ENCODE measurements at places on chromosomes 11 and 22.

- no peak for DNase-seq
Measured at GRCh38 chr11:110919241-110919922, 207.1 kb upstream of the ARHGAP20 start.

DNA sequence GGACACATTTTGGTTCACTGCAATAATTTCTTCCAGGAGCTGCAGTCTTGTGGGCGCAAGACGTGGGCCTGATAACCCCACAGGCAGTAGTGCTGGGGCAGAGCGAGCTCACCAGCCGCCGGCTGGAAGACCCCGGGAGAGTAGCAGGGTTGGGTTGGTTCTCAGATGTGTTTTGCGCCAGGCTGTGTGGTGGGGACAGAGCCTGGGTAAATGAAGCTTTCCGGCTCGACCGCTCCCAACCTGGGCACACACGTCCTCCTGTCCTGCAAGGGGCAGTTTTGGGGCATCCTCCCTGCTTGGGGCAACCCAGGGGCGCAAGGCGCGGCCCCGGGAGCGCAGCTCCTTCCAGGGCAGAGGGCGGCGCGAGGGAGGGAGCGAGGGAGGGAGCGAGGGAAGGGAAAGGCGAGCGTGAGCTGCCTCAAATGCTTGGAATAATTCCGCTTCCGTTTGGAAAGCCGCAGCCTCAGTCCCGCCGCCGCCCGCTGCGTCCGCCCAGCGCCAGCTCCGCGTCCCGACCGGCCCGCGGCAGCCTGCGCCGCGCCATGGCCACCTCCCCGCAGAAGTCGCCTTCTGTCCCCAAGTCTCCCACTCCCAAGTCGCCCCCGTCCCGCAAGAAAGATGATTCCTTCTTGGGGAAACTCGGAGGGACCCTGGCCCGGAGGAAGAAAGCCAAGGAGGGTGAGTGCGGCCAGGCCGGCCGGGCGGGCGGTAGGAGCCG, at the start of gene PARVA:
Gene PARVA, plus strand, starts transcription at position 466 of the 718 bp plus-strand sequence. Its CDS starts 77 bp downstream, at position 543.
- DNase-seq = no peak

- no peak for DNase-seq
Measured at GRCh38 chr11:116792869-116793771, 1.4 kb upstream of the APOA5 start.

GRCh38 chr22:25928038-25928437, 186.1 kb downstream of the MYO18B start:
- no peak for DNase-seq

DNA sequence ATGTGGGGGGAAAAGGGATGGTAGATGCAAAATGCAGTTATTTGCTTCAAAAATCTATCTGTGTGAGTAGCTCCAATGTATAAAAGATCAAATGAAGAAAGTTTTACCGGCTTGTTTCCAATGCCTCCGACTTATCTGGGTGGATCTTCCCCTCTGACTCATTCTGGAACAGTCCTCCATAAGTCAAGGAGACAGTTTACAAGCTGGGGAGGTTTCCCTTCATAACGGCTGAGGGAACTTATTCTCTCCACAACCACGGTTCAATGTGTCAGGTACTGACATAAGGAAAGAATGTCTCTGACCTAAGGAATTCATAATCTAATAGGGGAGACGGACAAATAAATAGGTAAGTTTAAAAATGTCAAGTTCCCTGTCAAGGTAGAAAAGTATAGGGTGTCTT, 49.7 kb upstream of the BIRC3 start:
- no peak for DNase-seq

DNA sequence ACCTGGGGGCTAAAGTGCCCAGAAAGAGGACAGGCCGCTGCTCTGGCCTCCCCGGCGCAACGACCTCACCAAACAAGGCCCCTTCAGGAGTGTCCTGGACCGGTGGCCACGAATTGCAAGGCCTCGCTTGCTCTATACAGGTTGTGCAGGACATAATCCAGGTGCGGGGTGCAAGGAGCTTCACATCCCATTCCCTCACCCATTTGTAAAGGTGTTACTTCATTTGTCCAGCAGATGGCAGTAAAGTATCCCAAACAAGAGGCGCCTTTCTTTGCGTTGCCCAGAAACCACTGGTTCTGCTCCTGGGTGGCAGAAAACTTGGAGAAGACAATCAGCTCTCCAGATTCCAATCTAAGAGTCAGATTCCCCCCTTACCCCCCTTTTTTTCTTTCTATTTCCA, 35.9 kb upstream of the PRDM11 start:
- DNase-seq = no peak

GRCh38 chr11:44748606-44749005, 21.8 kb downstream of the TSPAN18 start:
- no peak for DNase-seq

- no peak for DNase-seq
Measured at GRCh38 chr11:57729479-57729878, 11.8 kb upstream of the SELENOH start.

DNA sequence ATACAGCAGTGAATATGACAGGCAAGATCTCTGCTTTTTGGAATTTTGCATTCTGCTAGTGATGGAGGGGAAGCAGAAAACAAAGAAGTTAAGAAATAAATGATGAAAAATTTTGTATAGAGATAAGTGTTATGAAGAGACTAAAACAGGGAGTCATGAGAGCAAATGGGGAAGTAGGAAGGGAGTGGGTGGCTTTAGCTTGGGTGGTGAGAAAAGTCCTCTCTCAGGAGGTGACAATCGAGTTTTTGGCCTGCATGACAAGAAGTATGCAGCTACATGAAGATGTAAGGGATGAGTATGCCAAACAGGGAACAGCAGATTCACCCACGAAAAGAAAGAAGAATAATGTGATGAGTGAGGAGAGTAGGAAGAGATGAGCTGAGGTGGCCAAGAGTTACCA, 80.7 kb upstream of the MPPED2 start:
- no peak for DNase-seq

- no peak for DNase-seq
Measured at GRCh38 chr11:107468596-107468995, 11.0 kb upstream of the CWF19L2 start.

GRCh38 chr22:37484480-37485394, 1.4 kb downstream of the MFNG start:
- DNase-seq = peak; percentile 50

- no peak for DNase-seq
Measured at GRCh38 chr11:127275774-127276173, 275.2 kb upstream of the KIRREL3 start.

- DNase-seq = no peak
Measured at GRCh38 chr22:40247976-40248375, 70.3 kb downstream of the TNRC6B start.

GRCh38 chr11:97965849-97966646, 1054.7 kb upstream of the CNTN5 start:
- no peak for DNase-seq

DNA sequence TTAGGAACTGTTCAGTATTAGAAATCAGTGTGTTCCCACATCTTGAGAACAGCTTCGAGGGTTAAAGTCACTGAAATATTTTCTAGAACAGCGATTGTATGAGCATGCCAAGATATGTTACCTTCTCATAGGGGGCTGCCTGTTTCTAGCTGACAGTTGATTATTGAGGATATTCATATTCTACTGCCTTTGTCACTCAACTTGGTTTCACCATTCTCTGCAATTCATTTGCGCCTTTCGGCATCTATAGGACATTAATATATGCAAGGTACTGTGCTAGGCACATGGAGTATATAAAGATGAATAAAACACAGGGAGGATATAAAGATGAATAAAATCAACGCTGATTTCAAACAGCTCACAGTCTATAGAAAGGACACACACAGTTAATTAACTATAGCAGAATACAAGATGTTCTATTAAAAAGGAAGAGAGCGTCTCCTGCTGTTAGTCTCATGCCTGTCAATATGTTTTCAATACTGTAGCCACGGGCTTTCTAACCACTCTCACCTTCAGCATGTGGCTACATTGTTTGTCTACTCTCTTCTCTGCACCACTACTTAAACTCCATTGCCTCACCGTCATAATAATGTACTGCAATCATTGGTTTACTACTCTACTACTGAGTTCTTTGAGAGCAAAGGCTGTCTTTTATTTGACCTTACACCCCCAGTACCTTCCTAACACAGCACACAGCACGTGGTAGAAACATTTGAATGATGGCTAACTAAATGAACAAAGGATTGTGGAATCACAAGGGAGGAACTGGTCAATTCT, 81.9 kb downstream of the RAB30 start:
- DNase-seq = no peak

DNA sequence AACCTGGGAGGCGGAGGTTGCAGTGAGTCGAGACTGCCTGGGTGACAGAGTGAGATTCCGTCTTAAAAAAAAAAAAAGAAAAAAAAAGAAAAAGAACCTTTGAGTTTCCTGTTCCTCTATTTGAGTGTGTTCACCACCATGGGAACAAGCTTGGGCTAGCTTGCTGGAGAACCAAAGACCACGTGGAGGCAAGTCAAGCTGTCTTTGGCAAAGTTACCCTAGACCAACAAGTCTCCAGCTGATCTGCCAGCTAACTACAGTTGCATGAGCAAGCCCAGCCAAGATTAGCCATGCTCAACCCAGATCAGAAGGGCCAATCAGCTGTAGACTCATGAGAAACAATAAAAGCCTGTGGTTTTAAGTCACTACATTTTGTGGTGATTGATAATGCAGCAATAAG, 29.7 kb downstream of the SLN start:
- no peak for DNase-seq

DNA sequence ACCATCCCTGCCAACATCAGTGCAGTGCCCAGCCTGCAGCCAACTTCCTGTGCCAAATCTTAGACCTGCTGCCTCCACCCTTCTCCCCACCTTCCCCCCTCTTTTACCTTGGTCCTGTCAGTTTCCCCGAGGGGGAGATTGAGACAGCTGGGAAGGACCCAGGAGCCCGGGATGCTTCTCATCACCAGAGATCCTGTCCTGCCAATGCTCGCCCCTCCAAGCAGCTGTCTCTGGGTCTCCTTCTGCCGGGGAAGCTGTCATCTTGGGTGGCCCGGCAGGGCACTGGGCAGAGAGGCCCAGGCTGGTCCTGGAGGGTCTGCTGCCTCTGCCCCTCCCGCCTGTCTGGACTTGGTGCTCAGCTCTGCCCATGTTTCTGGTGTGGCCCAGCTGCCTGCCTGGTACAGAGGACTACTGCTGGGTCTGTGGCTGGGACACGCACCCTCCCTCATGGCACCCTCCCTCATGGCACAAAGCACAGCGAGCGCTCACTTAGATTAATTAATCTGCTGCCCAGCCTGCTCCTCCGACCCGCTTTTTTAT, 60.4 kb upstream of the THY1 start:
- DNase-seq = no peak

DNA sequence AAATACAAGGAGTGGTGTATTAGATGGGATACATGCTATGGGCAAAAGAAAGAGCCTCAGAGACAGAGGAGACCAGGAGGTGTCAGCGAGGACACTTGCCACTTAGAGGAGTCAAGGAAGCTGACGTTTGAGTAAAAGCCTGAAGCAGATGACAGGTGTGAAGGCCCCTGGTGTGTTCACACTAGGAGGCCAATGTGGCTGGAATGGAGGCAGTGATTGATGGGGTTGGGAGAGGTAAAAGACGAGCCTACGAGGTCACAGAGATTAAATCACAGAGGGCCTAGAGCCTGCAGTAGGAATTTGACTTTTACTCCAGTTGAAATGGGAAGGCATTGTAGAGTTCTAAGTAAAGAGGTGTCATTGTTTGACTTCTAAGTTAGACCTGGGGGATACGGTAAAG, 12.0 kb upstream of the GDPD5 start:
- DNase-seq = no peak

- DNase-seq = no peak
Measured at GRCh38 chr11:91778758-91779157, 445.9 kb upstream of the FAT3 start.

- no peak for DNase-seq
Measured at GRCh38 chr11:104049116-104049515, 12.7 kb downstream of the DDI1 start.

- no peak for DNase-seq
Measured at GRCh38 chr11:96341211-96342013, 1.6 kb downstream of the MAML2 start.

GRCh38 chr22:41092847-41093411, 537 bp downstream of the EP300 start:
- no peak for DNase-seq

GRCh38 chr11:12683874-12684273, 9.7 kb downstream of the TEAD1 start:
- no peak for DNase-seq

DNA sequence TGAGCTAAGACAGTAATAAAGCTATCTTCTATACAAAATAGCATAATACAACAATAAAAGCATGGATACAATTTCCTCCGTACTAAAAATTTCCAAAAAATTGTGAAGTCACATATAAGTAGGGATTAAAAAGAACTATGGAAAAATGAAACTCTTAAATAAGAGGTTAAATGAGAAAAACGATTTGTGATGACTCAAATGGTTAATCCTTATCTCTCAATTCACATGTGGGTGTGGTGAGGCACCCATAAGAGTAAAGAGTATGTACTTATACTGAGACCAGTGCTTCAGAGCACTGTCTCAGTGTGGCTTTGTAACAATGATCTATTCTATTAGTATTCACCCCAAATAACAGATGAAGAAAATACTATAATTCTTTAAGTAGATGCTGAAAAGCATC, 25.0 kb upstream of the CCDC34 start:
- no peak for DNase-seq

DNA sequence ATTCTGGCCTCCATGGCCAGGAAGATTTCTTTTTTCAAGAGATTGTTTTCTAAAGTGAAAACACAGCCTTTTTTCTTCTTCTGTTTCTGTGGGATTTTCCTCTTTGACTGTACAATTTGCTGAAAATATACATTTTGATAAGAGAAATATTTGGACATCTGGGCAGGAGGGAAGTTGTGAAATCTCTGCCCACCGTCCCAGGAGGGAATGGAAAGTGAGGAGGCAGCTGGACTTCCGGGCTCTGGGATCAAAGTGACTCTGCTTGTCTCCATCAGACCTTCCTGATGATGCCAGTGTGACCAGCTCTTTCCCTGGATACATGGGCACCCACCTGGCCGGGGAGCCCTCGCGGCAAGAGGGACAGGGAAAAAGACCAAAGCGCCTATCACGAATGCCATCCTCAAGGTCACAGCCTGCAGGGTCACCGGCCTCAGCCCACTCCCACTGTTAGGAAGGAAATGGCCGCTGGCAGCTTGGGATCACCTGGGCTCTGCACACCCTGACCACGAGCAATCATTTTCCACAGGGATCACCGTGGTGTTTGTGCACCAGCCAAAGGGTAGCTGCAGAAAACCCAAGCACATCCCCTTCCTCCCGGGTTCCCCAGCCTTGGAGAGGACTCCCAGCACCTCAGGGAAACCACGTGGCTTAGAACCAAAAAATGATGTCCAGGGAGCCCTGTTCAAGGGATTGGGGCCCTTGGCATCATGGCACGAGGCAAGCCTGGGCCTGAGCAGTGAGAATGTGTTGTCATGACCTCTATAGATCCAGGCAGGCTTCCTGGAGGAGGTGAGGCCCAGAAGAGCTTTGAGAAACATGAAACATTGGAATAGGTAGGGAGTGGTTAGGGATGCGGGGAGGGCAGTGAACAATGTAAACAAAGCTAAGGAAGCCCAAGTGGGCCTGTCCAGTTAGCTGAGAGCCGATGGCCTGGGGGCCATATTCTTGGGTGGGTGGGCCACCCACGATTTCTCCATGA, 29.1 kb upstream of the CCND1 start:
- DNase-seq = no peak

GRCh38 chr11:35466058-35466457, 46.7 kb upstream of the SLC1A2 start:
- no peak for DNase-seq

All from stimulated activated CD8-positive, alpha-beta memory T cell treated with anti-CD3 and anti-CD28 coated beads, Interleukin-15, amount 100 ng/mL, for 24 hours (primary cell).